ENCODE measurements at places on chromosomes 16 and 17.

DNA sequence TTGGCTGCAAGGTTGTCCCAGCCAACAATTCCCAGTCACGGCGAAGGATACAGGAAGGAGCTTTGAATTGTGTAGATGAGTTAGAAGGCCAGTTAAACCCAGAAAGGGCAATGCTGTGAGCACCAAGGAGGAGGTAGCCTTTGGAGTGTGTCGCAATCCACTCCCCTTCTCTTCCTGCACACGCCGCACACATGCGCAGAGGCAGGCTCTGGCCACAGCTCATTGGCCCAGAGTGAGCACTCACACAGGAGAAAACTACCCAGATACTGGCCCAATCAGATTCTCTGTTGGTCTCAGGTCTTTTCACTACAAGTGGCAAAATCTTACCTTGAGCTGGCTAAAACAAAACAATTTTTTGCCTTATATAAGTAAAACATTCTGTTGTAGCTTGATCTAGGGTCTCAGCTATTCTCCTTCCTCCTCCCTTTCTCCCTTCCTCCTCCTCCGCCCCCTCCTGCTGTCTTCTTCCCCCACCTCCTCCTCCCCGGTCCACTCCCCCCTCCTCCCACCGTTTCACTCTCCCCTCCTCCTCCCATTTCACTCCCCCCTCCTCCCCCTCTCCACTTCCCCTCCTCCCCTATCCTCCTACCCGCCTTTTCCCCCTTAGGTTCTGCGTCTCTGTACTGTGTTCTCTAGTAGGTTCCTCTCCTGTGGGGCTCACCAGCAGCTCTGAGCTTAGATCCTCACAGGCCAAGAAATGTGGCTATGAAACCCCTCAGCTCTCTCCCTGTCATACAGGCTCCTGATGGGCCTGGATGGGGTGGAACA lies 344.9 kb downstream of the CPPED1 start:
- no peak for DNase-seq

- no peak for DNase-seq
Measured at GRCh38 chr16:11315510-11315909, 29.7 kb upstream of the RMI2 start.

DNA sequence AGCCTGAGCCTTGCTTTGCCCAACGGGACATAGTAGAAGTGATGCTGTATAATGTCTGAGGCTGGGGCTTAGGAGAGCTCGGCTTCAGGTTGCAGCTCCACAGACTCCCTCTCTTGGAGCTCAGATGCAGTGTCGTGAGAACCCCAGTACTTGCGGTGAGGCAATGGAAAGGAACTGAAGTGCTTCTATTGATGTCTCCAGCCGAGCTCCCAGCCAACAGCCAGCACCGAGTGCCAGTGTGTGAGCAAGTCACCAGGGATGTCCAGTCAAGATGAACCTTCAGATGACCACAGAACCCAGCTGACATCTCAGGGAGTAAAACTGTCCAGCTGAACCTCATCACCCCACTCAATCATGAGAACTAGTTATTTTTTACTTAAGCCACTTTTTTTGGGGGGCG lies 268.1 kb downstream of the IRF8 start:
- no peak for DNase-seq

DNA sequence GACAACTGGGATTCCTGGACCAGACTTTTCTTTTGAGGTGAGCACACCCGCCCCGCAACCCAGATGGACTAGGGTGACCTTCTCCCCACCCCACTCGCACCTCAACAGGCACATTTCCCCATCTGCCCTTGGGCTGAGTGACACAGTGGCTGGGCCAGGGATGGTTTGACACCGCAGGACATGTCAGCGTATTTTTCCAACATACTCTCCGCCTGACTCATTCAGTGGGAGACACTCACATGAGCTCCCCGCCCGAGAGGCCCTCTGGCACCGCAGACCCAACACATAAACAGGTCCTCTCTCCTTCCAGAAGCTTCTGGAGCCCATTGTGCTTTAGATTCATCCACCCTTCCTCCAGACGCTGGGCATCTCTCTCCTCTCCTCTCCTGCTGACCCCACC lies 69.4 kb downstream of the ZDHHC7 start:
- no peak for DNase-seq

DNA sequence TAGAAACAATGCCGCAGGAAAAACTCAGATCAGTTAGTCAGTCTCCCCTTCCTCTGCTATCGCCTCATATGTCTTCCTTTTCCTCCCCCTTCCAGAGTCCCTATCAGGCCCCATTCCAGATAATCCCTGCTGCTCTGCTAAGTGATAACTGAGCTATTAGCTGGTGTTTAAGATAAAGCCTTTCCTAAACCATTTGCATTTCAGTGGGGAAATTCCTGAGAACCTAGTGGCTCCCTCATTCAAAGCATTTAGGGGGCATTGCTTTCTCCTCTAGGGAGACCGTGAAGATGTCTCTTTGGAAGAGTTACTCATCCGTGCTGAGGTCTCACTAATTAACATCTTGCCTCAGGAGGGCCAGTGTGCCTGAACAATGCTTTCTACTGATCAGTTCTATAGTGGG lies 401.6 kb downstream of the NPIPA7 start:
- DNase-seq = no peak

Data from Panc1 (cell line).